ENCODE measurements at places on chromosomes 11 and 22.

DNA sequence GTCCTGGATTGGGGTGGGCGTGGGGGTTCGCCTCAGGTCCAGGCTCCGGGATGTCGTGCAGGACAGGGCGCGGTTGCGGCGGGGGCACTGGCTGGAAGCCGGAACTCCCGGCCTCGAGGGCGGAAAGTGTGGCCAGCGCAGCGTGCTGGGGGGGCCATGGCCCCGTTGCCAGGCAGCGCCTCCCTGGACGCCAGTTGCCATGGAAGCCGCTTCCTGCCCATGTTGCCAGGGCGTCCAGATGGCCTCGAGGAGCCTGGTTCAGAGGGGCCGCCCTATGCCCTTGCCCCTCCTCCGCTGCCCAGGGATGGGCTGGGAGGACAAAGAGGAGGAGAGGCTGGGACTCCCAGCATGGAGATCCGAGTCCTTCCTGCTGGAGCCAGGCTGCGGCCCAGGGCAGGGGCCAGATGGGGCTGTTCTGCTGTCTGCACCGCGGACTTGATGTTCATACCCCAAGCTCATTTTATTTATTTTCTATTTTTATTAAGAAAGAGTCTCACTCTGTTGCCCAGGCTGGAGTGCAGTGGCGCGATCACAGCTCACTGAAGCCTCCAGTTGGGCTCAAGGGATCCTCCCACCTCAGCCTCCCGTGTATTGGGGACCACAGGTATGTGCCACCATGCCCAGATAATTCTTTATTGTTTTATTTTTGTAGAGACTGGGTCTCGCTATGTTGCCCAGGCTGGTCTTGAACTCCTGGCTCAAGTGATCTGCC is 4.6 kb upstream of the CCDC188 start:
- no peak for DNase-seq

GRCh38 chr22:48972979-48973693 is 854.5 kb downstream of the BRD1 start:
- no peak for DNase-seq

- peak; percentile 57 for DNase-seq
Measured at GRCh38 chr11:44989831-44990566, 39.3 kb upstream of the TP53I11 start.

DNA sequence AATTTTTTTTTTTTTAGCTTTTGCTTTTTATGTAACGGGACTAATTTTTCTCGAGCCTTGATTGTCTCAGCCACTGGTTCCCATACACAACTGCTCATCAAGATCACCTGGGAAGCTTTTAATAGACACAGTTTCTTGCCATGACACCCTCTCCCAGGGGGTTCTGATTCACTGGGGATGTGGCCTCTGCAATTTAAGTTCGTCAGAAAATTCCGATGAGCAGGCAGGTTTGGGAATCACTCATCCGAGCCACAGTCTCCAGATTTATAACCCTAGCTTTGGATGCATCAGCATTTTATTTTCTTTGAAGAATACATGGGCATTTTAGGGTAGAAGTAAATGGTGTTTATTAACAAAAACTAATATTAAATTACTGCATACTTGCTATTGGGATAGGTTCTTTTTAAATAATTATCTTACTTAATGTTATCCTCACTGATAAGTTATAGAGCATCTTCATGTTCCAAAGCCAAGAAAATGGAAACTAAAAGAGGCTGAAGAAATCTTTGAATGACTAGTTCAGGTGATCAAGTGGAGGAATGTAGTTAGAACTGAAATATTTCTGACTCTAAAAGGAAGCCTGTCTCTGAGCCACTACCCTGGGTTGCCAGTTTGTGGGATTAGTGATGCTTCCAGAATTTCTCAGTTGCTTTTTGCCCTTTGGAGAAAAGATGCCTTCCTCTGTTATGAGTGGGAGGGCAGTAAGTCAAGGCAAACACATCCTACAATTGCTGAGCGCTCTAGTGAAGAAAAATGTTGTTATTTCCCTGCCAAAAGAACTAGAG is 319.0 kb downstream of the DDX10 start:
- no peak for DNase-seq

- DNase-seq, result no peak
Measured at GRCh38 chr11:98107736-98108135, 913.0 kb upstream of the CNTN5 start.

- no peak for DNase-seq
Measured at GRCh38 chr22:46075764-46076531, 74.4 kb upstream of the PPARA start.

GRCh38 chr22:17589810-17590375 is 26.6 kb downstream of the SLC25A18 start:
- DNase-seq, result no peak

DNA sequence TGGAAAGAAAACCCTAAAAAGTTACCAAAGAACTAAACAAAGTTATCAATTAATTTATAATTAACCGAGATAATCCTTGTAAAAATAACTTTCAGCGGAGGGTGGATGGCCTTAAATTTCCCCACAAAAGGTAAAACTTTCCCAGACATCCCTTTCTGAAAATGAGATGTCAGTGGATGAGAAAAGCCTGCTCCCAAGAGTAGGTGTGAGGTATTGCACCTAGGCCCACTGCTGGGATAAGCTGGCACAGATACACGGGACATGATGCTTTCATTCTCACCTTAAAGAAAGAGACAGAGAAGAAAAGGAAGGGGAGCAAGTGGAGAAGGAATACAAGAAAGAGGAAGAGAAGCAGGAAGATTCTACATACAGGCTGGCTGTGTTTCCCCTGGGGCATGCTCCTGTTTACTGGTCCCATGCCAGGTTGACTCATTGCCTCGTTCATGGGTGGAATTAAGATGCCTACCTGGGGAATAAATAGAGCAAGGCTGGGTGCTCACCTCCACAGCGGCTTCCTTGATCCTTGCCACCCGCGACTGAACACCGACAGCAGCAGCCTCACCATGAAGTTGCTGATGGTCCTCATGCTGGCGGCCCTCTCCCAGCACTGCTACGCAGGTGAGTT is at the start of gene SCGB2A2:
Gene SCGB2A2 (plus strand): TSS at position 505 of the 625 bp plus-strand sequence. CDS start 59 bp downstream, at position 564.
- DNase-seq, result peak; percentile 16

GRCh38 chr11:72763823-72764222 is 11.6 kb upstream of the ARAP1 start:
- DNase-seq, result no peak

DNA sequence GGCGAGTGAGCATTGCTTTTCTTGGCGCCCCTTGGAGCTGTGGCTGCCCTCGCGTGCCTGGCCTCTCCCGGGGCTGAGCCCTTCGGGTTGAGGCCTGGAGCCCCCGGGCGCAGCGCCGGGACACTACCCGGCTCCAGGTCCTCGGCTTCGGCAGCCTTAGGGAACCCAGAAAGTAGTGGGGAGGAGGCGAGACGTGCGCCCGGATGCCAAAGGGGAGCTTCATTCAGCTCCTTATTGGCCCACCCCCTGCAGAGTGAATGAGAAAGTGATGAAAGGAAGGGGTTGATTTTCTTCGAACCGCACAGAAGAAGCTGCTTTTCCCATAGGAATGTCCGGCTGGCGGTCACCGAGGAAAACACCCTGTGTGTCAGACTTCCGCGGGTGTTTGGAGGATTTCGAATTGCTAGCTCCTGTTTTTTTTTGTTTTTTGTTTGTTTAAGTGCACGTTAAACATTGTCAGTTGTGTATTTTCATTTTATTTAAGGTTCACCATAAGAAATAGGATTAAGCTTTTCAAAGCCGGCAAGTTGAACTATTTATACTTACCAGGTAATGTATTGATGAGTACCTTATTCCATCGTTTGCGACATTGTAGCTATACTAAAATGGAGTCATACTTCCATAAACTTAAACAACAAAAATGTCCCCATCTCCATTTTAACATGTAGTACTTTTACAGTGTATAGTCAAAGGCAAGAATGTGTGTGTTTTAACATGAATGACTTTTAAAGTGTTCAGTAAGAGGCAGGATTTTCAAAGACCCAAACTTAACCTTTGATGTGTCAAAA is 841 bp upstream of the EIF4G2 start:
- DNase-seq, result peak; percentile 67

DNA sequence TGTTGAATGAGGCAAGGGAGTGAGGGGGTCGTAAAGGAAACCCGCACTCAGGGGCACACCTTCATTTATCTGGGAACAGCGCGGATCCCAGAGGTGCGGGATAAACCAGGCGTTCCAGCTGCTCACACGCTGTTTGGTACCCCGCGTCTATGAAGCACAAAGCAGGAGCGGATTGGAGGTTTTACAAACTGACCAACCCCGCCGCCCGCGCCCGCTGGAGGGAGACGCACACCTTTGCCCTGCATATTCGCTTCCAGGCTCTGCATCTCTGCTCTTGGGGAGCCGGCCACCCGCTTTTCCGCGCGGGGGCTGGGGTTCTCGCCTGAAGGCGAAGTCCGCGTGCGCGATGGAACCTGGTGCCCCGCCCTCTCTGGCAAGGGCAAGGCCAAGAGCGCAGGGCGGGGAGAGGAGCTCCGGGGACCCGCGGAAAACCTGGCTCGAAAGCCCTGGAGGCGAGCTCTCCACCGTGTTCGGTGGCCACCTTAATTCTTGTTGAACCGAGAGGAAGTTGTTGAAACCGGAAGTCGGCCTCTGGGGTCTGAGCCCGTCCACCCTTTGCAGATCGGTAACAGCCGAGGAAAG is 6.8 kb upstream of the ALX4 start:
- DNase-seq, result no peak

- DNase-seq, result no peak
Measured at GRCh38 chr11:126700768-126701519, 299.6 kb downstream of the KIRREL3 start.

GRCh38 chr11:75262436-75262835 is 21.9 kb downstream of the TPBGL start:
- DNase-seq, result no peak

GRCh38 chr11:93028960-93029522 is 59.6 kb downstream of the MTNR1B start:
- DNase-seq, result no peak

DNA sequence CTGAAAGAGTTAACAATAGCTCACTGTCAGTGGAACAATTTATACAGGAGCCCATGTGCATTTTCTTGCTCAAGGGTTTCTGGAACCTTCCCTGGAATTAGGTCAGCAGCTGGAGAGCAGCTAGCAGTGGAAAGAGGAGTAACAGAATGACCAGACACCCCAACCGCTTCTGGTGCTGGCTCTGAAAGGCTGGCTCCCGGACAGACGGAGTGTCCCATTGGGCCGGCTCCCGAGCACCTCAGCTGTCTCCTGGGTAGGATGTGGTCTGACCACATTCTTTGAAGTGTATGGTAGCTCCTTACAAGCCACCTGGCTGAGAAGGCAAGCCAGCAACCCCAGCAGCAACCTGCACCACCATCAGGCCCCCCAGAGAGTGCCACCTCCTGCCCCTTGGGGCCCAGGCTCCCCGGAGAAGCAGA is 44.7 kb downstream of the ABTB2 start:
- DNase-seq, result no peak

GRCh38 chr22:43571181-43571580 is 159.4 kb downstream of the MPPED1 start:
- DNase-seq, result no peak

DNA sequence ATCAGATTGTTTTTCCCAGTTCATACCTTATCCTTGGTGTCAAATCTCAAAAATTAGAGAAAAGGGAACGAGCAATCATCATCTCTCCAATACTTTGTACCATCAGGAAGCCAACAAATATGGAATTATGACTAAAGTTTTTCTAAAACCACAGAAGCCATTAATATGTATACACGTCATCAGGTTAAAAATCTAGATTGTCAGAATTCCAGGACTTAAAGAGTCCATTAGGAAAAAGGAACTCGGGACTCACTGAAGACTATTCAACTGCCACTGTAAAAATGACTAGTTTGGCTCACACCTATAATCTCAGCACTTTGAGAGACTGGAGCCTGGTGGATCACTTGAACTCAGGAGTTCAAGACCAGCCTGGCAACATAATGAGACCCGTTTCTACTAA is 344.4 kb upstream of the LRRC4C start:
- DNase-seq, result no peak

DNA sequence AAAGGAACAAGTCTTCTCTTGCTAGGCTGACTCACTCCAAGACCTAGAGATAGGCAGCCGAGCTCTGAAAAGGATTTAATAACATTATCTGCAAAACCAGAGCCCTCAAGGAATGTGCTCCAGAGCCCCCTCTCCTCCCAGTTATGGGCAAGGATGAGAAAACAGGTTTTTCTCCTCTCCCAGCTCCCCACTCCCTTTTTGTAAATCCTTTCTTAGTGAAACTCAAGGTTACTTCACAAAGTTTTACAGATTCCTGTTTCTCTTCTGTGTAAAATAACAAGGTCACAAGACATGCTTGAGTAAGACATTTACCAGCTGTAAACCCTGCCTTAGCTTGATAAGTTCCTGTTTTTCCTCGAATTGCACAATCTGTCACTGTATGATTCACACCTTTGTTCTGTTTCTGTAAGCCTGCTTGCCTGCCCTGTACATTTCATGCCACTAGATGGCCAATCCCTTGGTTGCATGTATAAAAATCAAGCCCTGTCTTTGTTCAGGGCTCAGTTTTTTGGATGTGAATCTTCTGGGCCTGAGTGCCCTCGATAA is 489.4 kb downstream of the KCNA4 start:
- peak; percentile 49 for DNase-seq

GRCh38 chr11:121318848-121319834 is 26.6 kb downstream of the SC5D start:
- DNase-seq, result peak; percentile 59

DNA sequence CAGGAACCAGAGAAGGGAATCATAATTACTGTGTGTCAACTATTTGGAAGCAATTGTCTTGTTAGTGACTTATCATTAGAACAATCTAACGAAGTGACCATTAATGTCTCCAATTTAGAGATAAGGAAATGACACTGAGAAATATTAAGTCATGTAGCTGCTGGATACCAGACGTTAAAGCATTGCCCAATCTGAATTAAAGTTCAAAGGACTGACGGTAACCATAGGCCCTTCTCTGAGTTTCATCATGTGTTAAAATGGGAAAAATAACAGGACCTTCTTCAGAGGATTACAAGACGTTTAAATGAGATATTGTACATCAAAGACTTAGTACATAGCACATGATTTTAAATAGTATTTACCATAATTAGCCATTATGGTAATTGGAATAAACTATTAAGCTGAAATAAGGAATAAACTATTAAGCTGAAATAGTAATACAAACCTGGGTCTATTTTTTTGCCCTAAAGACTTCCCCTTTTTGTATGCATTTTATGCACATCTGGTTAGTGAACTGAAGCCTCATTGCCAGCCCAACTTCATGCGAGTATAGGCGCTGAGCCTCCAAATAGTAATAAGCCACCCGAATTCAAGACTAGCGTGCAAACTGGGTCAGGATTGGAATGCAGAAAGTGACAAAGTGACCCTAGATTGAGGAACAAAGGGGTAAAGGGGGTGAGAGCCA is 41.0 kb downstream of the GLYATL1 start:
- DNase-seq, result no peak

DNA sequence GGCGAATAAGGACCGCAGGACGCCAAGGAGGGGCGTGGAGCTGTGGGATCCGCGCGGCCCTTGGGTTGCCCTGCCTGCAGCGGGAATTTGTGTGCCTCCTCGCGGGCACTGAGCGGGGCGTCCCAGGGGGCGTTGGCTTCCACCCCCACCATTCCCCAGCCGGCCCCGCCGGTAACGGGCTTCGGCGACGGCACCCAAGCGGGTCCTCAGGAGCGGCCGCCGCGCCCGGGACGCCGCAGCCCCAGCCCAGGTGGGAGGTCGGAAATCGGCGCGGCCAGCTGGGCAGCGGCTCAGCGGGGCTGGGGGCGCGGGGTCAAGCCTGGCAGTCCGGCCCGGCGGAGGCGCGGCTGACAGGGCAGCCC is 320 bp downstream of the CLTCL1 start:
- DNase-seq, result no peak

- DNase-seq, result no peak
Measured at GRCh38 chr11:102930451-102930850, 25.1 kb downstream of the MMP13 start.

Measured in RWPE1 (cell line).